ENCODE measurements at places on chromosomes 13 and 19.

DNA sequence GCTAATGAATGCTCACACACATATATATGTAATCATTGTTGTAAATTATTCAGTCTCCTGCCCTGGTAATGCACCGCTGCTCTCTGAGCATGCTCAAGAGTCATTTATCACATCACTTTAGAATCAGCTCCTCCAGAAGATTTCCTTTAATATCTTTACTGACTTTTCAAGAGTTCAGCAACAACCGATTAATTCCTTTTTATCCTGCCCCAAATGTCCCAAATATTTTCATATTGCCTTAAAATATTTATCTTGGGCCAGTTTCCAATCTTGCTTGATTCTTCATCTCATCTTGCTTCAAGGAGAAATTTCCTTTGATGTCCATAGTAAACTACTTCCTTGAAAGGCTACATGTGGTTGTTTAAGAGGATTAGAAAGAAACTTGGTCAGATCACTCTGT lies 132.5 kb downstream of the NHLRC3 start:
- no peak for DNase-seq

- DNase-seq = no peak
These were observed 32.3 kb downstream of the LPAR6 start for GRCh38 chr13:48380581-48380980.

- DNase-seq = no peak
These were observed 973.9 kb upstream of the PRR20A start for GRCh38 chr13:56166864-56167263.

DNA sequence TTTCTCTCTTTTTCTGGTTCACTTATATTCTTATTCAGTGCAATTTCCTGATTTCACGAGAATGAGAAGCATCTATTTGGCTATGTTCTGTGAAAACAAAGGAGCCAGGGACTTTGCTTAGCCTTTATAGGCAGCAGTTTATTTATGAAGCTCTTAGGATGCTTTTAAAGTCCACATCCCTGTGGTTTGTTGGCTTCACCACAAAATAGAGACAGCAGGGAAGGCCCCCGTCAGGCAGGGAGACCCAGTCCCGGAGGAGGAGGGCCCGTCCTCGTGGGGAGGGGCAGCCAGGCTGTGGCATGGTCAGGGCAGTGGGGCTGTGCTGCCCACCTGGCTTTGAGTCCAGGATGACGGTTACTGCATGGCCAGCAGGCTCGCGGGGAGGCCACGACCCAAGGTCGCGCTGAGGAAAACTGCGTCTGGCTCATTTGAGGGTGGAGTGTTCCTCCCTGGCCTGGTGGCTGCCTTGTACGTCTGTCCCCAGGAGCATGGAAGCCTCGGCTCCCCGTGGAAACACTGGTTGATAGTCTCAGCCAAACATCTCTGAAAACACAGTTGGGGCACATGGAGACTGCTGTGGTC lies 92.7 kb downstream of the ATP11A start:
- no peak for DNase-seq

- peak; percentile 25 for DNase-seq
These were observed 34.4 kb downstream of the GSX1 start for GRCh38 chr13:27826379-27827353.

DNA sequence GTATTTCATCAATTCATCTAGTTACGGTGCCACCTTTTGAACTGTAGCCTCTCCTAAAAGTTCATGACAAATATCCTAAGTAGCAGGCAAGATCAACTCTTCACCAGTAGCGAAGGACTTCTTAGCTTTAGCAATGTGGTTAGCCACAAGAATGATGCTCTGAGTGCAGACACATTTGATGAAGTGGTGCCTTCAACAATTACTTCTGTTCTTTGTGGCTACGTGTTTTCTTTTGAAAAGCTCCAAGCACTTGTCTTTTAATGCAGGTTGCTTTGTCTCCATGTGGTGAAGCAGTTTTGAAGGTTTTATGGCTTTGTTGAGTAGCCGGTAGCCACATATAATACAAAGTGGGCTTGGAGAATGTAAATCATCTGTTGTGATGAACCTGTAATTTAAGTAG lies 194.7 kb downstream of the B3GLCT start:
- DNase-seq = no peak

- no peak for DNase-seq
These were observed 349.0 kb downstream of the EFNB2 start for GRCh38 chr13:106186366-106187030.
